ENCODE measurements at places on chromosomes 2 and 18. TPM values are rescaled to one million over a fixed set of nuclear protein-coding genes. Genes with fewer than 3 reads are reported as not detected.

Gene ACTG2
- total RNA-seq = 4.1 TPM

Gene COL3A1
- 3,379 TPM for total RNA-seq

Gene ST8SIA5
- 0.15 TPM for total RNA-seq

Gene EML4
- 74.6 TPM for total RNA-seq

Gene TET3
- total RNA-seq = 3.1 TPM

Gene SLC14A1
- total RNA-seq = 81.0 TPM

Gene UGT1A5
- not detected for total RNA-seq

Gene CAPN14
- 0.33 TPM for total RNA-seq

Gene ASXL3
- 0.66 TPM for total RNA-seq

Gene MARCHF4
- total RNA-seq = 1.5 TPM

Gene IL36A
- not detected for total RNA-seq

Gene ANTXR1
- 39.4 TPM for total RNA-seq

Gene ACTR2
- total RNA-seq = 161 TPM

Gene FAM228A
- total RNA-seq = 1.3 TPM

Gene REG1B
- not detected for total RNA-seq

Gene MSTN
- 0.29 TPM for total RNA-seq

Gene REEP1
- total RNA-seq = 0.15 TPM

Gene FSHR
- total RNA-seq = not detected

Gene PID1
- total RNA-seq = 21.1 TPM

Gene CNTNAP5
- not detected for total RNA-seq

Gene SERPINB12
- not detected for total RNA-seq

Gene CNRIP1
- total RNA-seq = 28.1 TPM

Gene SLC66A2
- 64.3 TPM for total RNA-seq

Gene GALNT13
- total RNA-seq = 0.17 TPM

Gene DSG1
- total RNA-seq = not detected

Gene ELOA2
- not detected for total RNA-seq

Gene TMEM163
- not detected for total RNA-seq

Gene NRBP1
- total RNA-seq = 122 TPM

Gene CYTIP
- not detected for total RNA-seq

Gene CCDC68
- 4.6 TPM for total RNA-seq

Gene MYCN
- not detected for total RNA-seq

Gene TUBA3E
- total RNA-seq = not detected

Gene ALPG
- not detected for total RNA-seq

Gene FBXO48
- total RNA-seq = 0.29 TPM

Gene FSIP2
- total RNA-seq = 0.15 TPM

Gene GPC1
- total RNA-seq = 371 TPM

Gene VWC2L
- total RNA-seq = not detected

Gene ALPI
- total RNA-seq = not detected

Gene NFE2L2
- total RNA-seq = 162 TPM

Gene CD8B
- not detected for total RNA-seq

Gene CHRND
- total RNA-seq = not detected

Gene EML6
- 0.66 TPM for total RNA-seq
